Activated CD4-positive, alpha-beta T cell treated with anti-CD3 and anti-CD28 coated beads, Interleukin-2, amount 10 ng/mL, durations not matched to agents 24 days and 14 days (primary cell): ENCODE measurements at places on chromosomes 3 and 15. TPM values are rescaled to one million over a fixed set of nuclear protein-coding genes. Genes with fewer than 3 reads are reported as not detected.

The SH2D7 gene
- not detected in 2 replicates for total RNA-seq

The GPR149 gene
- total RNA-seq = not detected in 2 replicates

The SERINC4 gene
- 0.28 and 0.33 TPM in 2 replicates for total RNA-seq

GRCh38 chr3:63584681-63585080, 67.8 kb upstream of the SNTN start:
- no peak for DNase-seq

- no peak for DNase-seq
Observed at GRCh38 chr3:15520185-15520584, 1.3 kb downstream of the COLQ start.

DNA sequence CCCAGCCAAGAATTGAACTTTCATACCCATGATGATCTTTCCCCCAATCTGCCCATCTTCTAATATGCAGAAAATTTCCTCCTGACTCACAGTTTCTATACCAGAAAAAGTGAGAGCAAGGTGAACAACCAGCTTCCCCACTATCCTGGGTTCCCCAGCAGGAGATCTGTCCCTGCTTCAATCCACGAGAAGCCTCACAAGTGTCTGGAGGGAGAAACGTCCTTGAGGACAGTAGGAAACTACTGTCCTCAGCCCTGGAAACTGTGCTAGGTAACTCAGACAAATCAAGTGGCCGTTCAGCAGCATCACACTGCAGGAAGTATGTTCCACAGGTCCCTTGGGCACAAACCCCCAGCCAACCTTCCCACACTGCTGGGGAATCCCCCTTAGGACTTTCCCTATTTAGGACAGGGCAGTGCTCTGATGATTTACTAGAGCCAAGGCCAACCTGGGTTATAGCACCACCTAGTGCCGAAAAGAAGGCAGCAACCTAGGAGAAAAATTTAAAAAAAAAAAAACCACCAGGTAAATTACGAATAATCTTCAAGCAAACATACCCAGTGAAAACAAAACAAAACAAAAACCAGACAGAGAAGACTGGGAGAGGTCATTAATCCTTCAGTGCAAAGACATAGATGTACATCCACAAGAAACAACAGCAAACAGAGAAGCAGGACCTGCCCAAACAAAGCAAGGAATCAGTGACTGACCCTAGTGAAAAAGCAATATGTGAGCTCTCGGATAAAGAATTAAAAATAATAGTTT, 36.0 kb downstream of the MORC1 start:
- peak; percentile 76 for DNase-seq

DNA sequence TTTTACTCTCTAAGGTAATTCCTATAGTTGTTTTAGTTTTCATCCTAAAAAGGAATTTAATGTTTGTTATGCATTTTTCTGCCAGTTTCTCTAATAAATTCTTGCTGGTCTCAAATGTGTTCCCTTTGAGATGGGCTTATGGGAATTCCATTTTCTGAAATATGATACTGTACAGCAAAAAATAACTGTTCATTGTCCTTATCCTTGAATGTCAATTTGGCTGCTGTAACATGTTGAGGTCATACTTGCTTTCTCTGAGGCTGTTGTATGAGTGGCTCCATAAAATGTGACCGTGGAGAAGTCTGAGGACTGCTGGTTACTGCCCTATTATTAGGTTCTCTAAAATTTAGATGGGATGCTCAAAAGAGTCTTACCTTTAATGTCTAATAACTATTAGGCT, 266.5 kb downstream of the ADAMTS17 start:
- DNase-seq = no peak

DNA sequence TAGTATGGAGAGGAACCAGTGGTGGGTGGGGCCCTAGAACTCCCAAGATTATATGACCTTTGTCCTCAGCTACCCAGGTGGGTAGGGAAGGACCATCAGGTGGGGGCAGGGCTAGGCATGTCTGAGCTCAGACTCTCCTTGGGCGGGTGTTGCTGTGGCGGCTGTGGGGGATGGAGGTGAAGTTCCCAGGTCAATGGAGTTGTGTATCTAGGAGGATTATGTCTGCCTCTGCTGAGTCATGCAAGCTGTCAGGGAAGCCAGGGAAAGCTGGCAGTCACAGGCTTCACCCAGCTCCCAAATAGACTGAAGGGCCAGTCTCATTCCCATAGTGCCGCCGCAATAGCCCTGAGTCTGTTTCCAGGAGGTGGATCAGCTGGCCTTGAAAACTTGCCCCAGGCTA, 139.7 kb upstream of the CFAP20DC start:
- DNase-seq = no peak

- peak; percentile 82 for DNase-seq
Observed at GRCh38 chr3:196624067-196624790, 15.3 kb upstream of the NRROS start.

DNA sequence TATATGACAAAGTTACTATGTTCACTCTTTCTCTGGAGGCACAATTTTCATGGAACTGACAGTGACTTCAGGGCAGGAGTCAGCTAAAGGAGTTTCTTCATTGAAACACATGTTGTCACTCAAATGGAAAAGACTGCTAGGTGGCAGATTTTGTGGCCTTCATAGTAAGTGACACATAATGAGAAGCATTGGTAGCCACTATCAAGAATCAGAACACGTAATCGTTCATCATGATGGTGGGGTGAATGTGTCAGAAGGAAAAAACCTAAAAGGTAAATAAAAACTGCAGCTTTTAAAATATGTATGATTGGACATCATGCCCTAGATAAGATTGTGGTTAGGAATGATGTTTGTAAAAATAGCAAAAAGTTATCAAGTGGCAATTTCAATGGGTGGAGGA, 1491.0 kb downstream of the SI start:
- no peak for DNase-seq

DNA sequence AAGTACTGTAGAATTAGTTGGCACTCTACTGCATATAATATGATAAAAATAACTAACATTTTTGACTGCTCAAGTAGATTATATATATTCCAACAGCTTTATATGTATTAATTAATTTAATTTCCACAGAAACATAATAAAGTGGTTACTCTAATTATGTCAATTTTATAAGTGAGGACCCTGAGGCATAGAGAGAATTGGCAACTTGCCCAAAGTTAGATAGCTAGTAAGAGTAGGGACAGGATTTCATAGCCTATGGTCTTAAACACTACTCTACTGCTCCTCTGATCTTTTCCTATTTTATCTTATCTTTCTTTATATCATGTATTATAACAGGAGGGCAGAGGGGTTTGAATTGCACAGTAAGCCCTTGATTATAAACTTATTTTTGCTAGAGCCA, 418.7 kb upstream of the SGO1 start:
- DNase-seq = no peak

- no peak for DNase-seq
Observed at GRCh38 chr3:106247902-106248684, 379.3 kb upstream of the CBLB start.

GRCh38 chr3:20043396-20043795, 3.1 kb downstream of the KAT2B start:
- DNase-seq = peak; percentile 87

- no peak for DNase-seq
Observed at GRCh38 chr3:65130782-65131181, 443.0 kb upstream of the ADAMTS9 start.

DNA sequence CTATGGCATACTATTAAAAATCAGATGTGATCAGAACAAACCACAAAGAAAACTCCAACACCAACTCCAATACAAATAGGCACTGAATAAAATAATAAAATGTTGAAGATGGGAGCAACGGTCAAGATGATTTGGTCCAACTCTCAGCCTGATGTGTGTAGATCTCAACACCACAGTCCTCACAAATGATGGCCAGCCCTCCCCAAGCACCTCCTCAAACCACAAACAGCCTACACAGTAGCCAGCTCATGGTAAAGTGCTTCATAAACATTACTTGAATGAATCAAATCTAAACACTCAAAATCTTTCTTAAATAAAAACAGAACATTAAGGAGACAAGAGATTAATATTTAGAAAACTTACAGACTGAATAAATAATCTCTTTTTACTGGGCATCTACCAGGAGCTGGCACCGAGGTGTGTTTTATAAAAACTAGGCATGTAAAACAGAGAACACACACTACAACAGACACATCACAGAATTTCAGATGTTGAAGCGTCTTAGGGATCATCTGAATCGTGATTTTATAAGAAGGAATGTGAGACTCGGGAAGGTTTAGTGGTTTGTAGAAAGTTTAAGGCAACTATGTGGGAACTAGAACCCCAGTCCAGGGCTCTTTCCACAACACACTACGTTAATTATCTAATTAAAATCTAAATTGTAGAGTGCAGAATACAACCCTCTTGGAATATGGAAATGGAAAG, 102.4 kb downstream of the MYLK start:
- no peak for DNase-seq
